ENCODE measurements at places on chromosomes 1 and 21.
A peak's percentile ranks its signal among the peaks of the same experiment; 100 is the strongest.

GRCh38 chr1:42178249-42178648 is 13.7 kb upstream of the GUCA2A start:
- DNase-seq, result no peak

GRCh38 chr1:53688381-53689102 is 50.4 kb downstream of the GLIS1 start:
- DNase-seq, result no peak

DNA sequence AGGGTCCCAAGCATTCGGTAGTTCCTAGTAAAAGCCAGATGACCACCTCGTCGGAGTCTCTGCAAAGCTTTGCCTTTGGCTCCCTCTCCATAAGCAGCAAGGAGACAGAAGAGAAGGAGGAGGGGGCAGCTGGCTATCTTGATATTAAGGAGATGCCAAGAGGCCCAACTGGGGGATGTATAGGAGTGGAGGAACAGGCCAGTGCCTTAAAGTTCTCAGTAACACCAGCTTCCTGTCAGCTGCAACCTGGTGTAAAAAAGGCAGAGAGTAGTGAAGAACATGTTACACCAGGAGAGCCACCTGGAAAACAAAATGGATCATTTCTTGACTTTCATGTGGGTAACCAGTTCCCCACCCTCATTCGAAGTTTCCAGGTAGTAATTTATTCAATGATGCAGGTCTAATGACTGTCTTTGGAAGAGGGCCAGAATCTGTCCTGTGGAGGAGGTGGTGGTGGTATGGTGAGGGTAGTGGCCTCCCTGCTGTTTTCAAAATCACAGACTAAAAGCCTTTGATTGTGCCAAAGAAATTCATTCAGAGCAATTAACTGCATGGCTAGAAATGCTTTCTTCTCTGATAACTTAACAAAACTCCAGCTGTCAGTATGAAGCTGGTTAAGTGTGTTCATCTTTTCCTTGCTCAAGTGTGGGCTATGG is 27.3 kb downstream of the TMEM200B start:
- DNase-seq, result no peak

DNA sequence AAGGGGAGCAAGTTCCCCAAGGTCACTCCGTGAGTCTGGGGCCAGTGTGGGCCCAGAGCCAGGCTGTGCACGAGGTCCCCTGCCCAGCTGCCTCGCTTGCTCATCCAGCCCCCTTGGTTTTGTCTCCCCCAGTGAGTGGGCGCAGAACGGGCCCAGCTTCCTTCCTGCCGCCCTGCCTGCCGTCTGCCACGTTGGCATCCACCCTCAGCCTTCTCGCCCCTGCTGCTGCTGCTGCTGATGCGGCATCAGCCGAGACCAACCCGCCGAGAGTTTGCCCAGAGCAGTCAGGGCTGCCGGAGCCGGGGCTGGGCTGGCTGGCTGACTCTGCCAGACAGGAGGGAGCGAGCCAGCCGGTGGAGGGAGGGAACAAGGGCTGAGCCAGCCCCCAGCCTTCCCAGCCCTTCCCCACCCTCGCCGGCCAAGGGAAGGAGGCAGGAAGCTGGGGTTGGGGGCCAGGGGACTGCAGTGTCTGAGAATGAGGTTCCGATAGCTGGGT is 31.4 kb upstream of the WASF2 start:
- peak; percentile 50 for DNase-seq

- no peak for DNase-seq
These were observed 260.4 kb downstream of the DSCAM start for GRCh38 chr21:40586575-40586974.

DNA sequence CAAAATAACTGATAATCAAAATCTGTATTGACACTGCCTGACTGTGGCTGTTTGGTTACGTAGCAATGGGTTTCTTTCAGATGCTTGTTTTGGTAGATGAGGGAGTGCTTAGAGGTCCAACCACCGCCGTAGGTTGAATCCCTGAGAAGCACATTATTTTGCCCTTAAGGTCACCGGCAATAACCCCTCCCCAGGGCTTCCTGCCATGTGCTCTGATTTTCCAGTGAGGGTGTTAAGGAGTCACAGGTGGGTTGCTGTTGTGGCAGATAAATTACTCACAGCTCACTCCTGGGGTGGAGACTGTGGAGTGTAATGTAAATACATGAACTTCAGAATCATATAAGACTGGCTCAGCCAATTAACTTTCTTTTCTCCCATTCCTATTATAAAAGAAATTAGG is 81.5 kb upstream of the ZP4 start:
- DNase-seq, result no peak

DNA sequence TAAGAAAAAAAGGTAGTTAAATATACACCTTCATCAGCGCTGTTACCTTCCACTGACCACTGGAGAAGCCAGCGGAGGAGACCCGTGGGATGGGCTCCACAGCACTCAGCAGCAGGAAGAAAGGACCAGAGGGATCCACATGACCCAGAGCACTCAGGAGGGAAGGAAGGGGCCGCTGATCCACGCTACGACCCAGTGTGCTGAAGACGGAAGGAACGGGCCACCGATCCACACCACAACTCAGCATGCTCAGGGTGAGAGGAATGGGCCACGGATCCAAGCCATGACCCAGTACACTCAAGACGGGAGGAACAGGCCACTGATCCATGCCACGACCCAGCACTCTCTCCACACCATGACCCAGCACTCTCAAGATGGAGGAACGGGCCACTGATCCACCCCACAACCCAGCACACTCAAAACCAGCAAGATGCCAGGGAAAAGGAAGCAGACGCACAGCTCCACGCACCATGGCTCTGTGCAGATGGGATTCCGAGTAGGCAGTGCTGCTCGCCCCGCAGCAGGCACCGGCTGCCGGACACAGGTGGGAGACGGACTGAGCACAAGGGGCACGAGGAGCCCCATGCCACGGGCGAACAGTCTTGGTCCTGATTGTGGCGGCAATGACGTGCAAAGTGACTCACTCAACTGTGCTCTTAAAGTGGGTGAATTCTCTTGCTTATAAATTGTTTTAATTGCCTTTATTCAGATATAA is 8.7 kb downstream of the WRAP73 start:
- no peak for DNase-seq

DNA sequence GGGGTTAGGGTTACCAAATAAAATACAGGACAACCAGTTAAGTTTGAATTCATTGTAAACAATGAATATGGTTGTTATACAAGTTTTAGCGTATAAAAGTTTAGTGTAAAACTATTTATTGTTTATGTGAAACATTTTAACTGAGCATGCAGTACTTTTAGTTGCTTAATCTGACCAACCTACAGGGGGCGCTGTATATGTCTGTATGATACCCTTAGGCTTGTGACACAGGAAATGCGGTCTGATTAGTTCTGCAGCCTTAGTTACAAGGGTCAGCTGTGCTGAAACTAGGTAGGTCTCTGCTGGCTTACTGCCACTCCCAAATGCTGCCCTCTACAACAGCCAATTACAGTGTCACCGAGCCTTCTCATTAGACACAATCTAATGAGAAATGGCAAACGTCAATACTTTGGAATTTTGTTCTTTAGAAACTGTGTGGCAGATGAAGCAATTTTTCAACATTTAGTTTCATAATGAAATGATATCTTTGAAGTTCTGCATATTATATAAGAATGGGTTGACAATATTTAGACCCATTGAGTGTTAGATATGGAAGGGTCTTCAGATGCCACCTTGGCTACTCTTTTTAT is 56.2 kb downstream of the NTNG1 start:
- peak; percentile 28 for DNase-seq

DNA sequence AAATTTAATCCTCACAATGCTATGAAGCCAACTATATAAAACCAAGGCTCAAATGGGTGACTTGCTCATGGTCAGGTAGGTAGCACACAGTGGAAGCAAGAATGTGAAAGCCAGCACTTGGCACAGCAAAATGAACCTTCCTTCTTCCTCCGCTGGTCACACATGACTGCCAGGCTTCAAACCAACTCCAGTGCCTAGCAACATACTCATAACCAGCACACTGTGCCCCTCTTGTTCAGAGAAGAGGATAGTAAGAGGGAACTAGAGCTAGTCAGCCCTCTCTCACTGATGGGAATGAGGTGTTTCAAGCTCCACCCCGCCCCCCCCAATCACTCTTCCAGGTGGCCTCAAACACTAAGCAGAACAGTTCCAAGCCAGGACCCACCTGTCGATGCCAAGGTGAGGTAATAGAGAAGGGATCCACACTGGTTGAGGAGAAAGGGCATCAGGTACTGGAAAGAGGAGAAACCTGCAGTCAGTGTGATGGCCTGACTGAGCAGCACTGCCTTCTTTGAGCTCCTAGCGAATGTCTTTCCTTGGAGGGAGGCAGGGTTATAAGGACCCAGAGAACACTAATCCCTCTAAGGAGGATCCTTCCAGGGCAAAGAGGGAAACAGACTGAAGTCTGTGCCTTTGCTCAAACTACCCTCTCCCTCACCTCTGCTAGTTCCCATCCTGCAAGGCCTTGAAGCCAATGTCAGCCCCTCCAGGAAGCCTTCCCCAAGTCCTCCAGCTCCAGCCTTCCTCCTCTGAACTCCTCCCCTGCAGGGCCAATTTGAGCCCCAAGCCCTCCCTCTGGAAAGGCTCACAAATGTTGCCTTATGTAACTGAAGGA is 1.2 kb downstream of the TMEM234 start:
- no peak for DNase-seq

GRCh38 chr1:156846643-156847042 is 12.3 kb downstream of the INSRR start:
- no peak for DNase-seq

DNA sequence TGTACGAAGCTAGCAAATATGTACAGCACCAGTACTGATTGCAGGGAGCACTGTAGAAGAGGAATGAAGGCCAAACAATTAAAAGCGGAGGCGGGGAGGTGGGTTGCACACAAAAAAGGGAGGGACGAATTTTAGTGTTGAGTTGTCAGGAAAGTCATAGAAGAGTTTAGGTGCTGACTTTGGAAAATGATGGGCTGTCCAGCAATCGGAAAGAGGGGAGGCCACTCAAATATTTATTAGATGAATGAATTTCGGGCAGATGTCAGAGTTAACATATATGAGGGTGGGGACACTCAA is 537 bp upstream of the ANKRD13C start:
- DNase-seq, result no peak

DNA sequence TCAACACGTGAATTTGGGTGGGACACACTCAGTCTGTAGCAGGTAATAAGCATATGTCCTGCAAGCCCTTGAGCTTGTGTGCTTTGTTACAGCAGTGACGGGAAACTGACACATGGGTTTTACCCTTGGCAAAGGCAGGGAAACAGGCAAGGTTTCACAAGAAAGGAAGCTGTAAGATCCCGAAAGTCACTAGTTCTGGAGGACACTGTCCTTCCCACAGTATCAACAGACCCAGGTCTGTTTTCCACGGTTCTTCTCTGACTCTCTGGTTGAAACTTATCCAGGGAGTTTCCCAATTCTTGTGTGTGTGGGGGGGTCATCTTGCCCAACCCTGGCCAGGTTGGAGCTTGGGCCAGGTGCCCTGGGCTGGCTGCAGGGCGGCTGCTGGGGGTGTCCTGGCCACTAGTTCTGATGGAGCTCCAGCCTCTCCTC is 29.3 kb upstream of the ZBTB21 start:
- no peak for DNase-seq

- DNase-seq, result no peak
These were observed 87.8 kb downstream of the GLUL start for GRCh38 chr1:182303778-182304177.

GRCh38 chr1:224864006-224864405 is 65.5 kb upstream of the DNAH14 start:
- DNase-seq, result no peak

DNA sequence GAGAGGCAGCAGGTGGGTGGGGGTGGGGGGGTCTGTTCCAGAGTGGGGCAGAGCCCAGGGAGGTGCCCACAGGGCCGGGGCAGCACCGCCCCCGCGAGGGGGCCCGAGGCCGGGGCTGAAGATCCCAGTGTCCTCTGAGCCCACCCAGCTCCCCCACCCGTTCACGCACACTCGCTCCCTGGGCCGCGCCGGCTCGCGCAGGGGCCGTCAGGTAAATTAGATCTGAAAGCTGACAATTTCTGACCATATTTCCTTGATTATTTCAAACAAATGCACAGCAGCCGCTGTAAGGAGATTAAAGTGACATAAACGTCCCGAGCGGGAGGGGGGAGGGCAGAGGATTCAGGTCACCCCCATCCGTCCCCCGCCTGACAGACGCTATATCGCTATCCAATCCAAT is 118.0 kb downstream of the CASZ1 start:
- no peak for DNase-seq

DNA sequence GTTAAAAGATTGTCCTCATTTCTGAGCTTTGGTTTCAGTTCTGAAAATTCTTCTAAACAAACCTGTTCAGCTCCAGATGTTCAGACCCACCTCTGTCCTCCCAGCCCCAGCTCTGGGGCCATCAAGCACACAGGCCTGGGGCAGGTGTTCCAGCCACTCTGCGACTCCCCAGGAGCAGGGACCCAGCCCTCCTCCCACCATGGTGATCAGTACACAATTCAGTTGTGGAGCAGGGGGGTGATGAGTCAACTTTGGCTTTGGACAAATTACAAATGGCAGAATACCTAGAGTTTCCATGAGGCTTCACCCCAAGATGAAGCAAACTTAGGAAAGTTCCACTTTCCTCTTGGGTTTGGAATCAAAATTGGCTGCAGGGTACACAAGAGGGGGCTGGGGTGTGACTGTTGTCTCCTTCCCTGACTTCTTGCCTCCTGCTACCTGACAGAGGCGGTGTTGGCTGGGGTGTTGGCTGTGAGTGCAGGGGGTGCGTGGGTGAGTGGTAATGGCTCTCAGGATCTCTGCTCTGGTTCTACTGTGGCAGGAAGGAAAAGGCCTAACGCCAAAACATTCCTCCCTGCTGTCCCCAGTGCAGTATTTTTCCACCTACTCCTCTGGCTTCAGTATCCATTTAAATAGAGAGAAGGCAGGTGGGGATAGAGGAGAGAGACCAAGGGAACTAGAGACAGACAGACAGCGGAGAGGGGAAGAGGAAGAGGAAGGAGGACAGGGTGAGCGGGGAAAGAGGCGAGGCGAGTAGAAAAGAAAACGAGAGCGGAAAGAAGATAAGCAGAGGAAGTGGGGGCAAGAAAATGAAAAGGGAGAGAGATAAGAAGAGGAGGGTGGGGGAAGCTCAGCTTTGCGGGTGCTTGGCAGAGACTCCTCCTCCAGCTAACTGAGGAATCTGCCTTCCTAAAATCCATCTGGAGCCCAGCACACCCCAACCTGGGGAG is 20.6 kb upstream of the LRRN2 start:
- DNase-seq, result peak; percentile 80

DNA sequence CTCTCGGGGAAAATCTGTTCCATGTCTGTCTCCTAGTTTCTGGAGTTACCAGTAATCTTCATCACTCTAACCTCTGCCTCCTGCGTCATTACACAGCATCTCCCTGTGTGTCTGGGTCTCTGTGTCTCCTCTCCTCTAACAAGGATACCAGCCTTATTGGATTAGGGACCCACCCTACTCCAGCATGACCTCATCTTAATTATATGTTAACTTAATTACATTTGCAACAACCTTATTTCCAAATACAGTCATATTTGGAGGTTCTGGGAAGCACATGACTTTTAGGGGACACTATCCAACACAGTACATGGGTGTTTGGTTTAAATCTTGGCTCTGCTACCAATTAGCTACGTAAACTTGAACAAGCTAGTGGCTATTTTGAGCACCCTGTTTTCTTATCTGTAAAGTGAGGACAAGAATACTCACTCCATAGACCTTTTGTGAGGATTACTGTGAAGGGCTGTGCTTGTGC is 83.9 kb upstream of the SGIP1 start:
- DNase-seq, result no peak

Measured in cerebellar cortex (tissue), 1 donor.